ENCODE measurements at places on chromosomes 1 and 21.

DNA sequence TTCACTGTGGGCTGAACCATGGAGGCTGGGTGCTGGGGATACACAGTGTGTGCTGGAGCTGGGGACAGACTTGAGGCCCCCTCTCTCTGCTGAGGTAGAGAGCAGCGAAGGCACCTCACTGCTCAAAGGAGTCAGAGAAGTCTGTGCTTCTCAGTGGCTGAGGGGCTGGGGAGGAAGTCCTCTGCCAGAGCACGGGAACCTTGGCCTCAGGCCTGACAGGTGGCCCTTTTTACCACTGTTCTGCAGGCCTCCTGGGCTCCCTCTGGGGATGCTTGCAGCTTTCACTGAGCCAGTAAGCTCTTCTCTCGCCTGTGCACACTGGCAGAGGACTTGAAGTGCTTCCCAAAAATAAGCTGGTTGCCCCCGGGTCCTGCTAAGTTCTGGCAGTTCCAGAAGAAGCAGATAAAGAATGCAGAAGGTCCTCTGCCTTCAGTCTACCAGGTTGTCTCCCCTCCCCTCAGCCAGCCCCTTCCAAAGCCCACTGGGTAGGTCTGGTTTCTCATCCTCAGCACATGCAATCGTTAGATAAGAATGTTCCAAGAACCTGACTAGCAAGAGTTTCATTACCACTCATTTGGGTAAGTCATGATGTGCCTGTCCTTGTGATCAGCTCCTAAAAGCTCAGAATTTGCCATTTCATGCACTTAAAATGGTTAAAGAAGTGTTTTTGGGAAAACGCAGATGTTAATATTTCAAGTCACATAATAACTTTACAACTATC, 53.9 kb downstream of the TENT5C start:
- no peak for DNase-seq

DNA sequence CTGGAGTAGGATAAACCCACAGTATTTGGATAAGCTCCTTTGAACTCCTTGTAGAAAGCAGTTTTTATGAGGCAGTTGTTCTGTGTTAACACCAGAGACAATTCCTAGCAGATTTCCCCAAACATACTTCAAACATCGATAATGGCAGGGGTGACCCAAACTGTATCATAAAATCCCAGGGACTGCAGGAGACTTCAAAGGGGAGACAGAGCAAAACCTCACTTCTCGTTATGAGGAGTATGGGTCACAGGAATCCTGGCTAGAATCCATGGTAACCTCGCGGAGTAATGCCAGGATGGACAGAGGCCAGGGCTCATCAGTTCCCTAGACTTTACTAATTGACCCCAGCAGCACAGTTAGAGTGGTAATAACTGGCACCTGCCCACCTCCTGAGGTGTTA, 148.0 kb downstream of the DHRS3 start:
- no peak for DNase-seq

GRCh38 chr1:100624886-100625610, 87.1 kb downstream of the GPR88 start:
- no peak for DNase-seq

DNA sequence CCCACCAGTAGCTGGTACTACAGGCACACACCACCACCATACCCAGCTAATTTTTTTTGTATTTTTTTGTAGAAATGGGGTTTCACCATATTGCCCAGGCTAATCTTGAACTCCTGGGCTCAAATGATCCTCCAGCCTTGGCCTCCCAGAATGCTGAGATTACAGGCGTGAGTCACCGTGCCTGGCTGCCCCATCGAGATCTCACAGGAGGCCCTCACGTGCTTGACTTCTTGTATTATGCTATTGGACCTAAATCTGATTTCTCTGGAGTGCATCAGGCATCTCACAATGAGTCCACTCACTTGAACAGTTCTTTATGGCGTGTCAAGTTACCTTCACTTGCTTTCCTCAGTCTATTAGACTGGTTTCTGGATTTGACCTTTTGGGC, 9.3 kb upstream of the RSRP1 start:
- DNase-seq = no peak

GRCh38 chr1:69485616-69486015, 82.1 kb upstream of the LRRC7 start:
- DNase-seq = no peak

GRCh38 chr1:89546934-89547562, 22.4 kb downstream of the LRRC8B start:
- no peak for DNase-seq

DNA sequence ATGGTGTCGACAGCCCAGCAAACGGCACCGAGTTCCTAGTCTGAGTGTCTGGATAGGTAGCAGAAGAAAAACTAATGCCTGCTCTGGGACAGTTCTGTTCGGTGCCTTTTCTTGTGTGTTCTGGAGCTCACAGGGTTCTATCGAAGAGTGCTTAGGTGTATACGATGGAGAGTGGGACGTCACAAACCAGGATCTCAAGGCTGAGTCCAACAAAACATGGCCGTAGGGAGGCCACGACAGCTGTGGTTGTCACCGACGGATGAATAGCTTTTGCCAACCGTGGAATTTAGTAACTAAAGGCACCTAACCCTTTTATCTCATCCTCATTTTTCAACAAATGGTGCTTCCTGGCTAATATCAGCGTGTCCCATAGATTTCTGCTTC, 635 bp upstream of the SYNJ1 start:
- DNase-seq = no peak

DNA sequence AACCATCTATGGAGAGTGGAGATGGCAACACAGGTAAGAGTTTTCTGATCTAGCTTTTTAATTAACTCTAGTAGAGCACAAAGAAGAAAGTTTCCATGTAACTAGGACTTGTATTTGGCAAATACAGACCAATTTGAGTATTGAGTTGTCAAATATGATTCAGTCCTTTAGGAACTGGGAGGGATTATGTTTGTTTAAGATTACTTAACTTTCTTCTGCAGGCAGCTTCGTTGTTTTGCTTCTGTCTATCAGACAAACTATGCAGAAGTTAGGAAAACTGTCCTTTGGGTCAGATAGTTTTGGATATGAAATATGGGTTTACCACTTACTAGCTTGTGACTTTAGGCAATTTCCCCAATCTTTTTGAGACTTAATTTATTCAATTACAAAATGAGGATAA, 111.8 kb downstream of the POU2F1 start:
- DNase-seq = no peak

DNA sequence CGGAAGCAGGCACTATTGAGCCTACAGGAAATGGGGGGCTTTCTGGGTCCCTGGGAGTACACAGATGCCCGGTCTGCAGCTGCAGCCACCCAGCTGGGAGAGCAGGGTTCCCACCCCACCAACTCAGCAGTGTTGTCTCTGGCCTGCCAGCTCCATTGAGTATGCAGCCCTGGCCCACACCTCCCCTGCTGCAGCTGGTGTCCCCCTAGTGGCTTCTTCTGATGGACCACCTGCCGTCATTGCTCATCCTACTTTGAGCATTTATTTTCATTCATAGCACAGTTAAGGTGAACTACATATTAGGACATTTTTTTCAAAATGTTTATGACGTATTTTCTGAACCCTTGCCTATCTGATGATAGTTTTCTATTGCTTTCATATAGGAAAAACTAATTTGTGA, 189.8 kb upstream of the LYPLAL1 start:
- DNase-seq = no peak

- no peak for DNase-seq
Measured at GRCh38 chr1:167683226-167683625, 38.6 kb upstream of the MPZL1 start.

DNA sequence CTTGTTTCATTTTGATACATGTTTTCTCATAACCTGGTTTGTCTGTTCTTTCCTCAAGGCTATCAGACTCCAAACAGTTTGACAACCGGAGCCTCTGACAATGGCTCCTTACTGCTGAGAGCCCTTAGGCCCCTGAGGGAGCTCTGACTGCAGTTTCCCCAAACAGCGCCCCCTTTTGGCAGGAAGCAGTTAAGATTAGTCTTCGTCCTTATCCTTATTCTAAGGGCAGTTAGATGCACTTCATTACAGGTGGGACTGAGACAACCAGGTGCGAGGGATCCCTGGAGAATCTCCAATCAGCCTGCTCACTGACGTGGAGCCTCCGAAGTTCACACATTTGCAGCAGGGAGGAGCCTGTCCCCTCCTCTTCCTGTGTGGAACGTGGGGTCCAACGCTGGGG, 393.1 kb downstream of the BRINP3 start:
- no peak for DNase-seq

GRCh38 chr1:228109962-228110488, 926 bp upstream of the MRPL55 start:
- DNase-seq = no peak

DNA sequence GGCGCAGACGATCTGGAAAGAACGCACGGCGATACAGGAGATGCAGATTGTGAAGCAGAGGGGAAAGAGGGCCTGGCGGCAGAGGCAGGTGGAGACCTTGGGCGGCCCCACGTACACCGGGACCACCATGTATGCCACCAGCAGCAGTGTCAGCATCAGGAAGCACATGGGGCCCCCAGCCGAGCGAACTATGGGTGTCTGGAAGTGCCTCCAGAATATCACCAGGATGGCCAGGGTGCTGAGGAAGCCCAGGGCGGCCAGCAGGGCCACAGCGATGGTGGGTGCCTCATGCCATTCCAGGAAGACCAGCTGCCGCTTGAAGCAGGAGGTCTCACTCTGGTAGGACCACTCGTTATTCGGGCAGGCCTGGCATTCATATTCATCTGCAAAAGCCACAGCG, 19.3 kb downstream of the TAS1R2 start:
- DNase-seq = no peak

DNA sequence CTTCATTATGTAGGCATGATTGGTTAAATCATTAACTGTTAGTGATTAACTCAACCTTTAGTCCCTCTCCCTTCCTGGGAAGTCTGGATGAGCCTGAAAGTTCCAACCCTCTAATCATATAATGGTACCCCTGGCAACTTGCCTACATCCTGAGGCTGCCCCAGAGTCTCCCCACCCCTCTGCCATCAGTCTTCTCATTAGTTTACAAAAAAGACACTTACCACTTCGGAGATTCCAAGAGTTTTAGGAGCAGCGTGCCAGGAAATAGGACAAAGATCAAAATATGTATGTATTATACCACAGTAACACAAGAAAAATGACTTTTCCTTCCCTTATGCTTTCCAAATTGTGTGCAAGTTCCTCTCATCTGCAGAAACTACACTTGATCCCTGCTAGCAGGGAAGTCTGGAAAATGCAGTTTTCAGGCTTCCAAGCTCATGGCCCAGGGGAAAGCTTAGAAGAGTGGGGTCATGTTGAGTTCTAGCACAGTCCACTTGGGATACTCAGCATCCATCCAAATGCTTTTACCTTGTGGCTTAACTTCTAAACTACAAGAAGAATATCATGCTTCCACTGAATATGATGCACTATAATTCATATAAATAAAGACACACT, 64.6 kb upstream of the PPIH start:
- no peak for DNase-seq

DNA sequence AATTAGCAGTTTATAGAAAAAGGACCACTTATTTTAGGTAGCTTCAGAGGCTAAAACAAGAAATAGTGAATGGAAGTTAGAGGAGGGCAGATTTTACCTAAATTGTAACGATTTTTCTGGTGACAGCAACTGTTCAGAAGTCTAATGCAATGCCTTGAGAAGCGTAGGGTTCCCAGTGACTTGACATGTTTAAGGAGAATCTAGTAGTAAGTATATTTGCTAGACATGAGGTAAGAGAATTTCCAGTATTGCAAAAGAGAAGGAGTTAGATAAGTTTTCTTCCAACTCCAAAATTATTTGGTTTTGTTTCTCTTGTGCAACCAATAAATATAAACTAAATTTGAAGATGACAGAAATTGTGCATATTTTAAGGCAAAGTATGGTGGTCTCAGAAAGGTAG, 140.0 kb downstream of the SMYD3 start:
- DNase-seq = no peak

DNA sequence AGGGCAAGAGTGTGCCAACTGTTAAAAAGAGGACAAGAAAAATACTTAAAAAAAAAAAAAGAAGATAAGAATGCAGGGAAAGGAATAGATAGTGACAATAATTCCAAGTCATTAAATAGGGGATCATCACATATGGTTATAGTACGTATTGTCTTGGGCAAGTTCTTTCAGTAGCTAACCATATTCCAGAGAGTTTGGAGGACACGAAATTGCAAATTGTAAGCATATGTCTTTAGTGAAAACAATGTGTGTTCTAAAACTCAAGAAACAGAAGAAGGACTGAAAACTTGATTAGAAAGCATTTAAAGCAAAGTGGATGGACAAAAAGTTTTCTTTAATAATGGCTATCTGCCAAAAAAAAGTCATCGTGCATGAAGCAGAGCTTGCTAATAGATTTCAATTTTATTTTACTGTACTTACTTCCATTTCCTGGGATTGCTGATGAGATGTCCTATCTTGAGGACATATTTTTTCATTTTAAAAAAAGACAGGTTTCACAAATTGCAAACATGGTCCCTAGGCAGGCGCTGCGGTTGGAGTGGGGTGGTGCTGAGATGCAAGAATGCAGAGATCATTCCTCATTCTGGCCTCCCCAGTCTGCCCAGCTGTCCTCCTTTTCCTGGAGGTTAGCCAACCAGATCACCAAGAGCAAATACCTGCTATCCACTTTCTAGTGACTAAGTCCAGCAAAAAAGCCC, 11.9 kb downstream of the TSPAN2 start:
- no peak for DNase-seq

- no peak for DNase-seq
Measured at GRCh38 chr1:8127171-8127641, 101.1 kb upstream of the ERRFI1 start.

- DNase-seq = no peak
Measured at GRCh38 chr1:229383961-229384360, 41.1 kb upstream of the CCSAP start.

DNA sequence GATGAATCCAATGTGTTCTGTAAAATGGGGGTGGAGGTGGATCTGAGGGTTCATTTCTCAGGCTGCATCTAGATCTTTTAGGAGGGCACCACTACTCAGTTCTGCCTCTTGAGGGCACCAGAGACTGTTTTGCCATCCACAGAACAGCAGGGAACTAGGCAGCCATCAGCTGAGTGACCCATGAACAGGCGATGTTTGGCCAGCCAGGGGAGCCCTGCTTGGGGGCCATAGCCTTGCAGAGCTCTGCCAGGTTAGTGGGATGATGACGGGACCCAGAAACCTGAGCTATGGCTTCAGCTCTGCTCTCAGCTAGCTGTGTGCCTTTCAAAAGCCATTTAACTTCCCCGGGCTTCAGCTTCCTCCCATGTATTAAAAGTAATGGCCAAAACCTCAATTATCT, 13.4 kb upstream of the NOS1AP start:
- DNase-seq = peak; percentile 20

Data from AG09319 (cell line).